ENCODE measurements at places on chromosomes 2 and 18.

GRCh38 chr2:205212357-205212756, 469.9 kb upstream of the NRP2 start:
- no peak for DNase-seq

- DNase-seq: no peak
Observed at GRCh38 chr2:109660046-109660860, 46.1 kb downstream of the SOWAHC start.

DNA sequence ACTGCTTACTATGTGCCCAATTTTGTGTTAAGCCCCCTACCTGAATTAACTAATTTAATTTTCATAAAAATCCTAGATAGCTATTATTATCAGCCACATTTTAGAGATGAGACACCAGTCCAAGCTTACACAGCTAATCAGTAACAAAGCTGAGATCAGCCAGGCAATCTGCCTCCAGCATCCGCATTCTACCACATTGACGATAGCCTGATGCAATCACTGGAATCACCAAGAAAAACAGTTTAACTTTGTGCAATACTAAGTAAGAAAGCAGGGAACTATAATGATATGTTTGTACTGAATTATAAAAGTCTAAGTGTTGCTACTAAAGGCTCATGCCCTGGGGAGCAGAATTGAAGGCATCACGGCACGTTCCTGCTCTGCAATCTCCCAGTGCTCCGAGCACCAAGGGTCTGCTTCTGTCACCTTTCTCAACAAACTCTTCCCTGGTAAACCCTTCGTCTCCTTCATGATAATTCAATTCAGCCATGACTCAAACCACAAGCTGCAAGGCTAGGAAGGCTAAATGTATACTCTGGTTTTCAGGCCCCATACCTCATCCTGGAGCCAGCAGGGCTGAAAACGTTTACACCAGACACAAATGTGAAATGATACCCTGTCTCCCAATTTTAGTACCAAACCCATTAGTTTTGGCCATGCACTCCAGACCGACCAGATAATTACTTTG, 19.4 kb downstream of the KANSL3 start:
- DNase-seq: no peak

DNA sequence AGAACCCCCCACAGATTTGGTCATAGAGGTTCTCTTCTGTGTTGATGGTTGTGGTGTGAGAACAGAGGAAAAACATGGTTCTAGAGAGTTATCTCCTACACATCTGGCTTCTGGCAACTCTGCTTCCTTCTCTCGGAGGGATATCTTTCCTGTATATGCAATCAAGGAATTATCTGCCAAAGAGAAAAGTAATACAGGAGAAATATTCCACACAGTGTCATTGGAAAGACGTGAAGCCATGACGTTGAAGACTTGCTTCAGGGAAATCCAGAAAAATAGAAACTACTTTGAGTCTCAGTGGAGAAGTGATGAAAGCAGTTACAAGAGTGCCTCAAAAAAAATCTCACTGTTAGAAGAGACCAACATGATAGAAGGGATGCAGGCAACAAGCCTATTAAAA, 78.5 kb downstream of the RAB31 start:
- DNase-seq: no peak

DNA sequence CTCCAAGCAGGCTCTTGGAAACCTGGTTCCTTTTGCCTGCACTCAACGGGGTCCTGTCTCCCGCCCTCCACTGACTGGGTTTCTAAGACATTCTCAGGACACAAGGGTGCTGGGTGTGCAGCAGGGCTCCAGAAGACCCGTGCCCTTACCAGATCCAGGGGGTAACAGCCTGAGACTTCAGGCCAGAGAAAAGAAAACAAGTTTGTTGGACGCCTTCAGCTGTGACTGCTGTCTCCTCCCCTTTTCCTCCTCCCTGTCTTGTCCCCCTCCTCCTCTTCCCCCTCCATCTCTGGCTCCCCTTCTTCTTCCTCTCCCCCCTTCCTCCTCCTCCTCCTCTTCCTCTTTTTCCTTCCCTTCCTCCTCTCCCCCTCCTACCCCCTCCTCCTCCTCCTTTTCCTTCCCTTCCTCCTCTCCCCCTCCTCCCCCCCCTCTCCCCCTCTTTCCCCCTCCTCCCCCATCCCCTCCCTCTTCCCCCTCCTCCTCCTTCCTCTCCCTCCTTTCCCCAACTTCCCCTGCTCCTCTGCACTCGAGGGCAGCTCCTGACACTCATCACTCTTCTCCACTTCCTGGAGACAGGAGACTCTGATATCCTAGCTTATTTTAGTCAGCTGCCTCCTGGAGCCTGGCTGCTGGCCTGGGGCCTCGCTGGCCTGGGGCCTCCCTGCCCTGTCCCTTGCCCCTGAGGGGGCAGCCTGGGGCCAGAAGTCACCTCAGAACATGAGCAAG, 12.4 kb downstream of the ADRA2B start:
- no peak for DNase-seq

GRCh38 chr2:109172556-109173105, 43.6 kb downstream of the SH3RF3 start:
- no peak for DNase-seq

DNA sequence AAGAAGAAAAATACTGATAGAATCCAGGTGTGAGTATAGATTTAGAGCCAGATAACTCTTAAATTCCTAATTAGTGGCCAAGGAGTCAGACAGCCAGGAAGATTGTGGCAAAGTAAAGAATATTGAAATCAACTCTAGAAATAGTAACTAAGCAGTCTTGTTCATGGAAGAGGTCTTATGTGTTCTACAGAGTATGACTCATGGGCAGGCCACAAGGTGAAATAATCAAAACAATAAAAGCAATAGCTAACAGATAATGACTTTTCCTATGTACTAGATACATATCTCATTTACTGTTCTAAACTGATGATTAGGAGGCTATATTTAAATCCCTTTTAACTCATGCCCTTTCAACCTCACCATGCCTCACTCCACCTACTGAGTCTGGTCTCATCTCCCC, 227.4 kb upstream of the COL3A1 start:
- no peak for DNase-seq

DNA sequence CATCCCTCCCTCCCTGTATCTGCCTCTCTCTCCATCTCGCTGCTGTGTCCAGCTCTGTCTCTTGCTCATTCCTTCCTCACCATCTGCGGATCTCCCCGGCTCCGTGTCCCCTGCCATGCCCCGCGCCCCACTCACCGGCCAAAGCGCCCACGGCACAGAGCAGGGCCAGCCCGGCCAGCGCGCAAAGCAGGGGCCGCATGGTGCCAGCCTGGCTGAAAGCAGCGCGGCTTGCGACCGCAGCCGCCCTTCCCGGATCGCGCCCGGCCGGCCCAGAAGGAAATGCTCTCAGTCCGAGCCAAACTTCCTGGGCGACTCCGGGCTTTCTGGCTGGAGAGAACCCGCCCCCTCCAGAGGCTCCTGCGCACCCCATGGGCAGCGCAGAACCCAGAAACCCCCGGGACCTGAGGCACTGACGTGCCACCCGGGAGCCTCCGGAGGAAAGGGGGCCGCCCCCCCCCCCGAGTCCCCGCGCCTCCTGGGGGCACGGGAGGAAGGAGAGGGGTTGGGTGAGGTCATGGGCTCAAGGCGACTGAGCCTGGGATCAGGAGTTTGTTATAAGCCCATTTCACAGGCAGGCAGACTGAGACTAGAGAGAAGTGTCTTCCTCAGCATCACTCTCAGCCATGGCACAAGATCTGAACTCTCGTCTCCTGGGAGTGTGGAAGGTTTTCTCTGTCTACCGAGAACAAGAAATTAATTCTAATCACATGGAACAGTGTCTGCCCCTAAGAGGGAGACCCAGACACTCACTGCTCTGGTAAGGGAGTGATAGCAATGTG, 45.2 kb upstream of the RAB6C start:
- no peak for DNase-seq

GRCh38 chr2:211331736-211332135, 775.3 kb downstream of the CPS1 start:
- peak; percentile 86 for DNase-seq

GRCh38 chr18:63523660-63524059, 18.5 kb upstream of the SERPINB12 start:
- no peak for DNase-seq

DNA sequence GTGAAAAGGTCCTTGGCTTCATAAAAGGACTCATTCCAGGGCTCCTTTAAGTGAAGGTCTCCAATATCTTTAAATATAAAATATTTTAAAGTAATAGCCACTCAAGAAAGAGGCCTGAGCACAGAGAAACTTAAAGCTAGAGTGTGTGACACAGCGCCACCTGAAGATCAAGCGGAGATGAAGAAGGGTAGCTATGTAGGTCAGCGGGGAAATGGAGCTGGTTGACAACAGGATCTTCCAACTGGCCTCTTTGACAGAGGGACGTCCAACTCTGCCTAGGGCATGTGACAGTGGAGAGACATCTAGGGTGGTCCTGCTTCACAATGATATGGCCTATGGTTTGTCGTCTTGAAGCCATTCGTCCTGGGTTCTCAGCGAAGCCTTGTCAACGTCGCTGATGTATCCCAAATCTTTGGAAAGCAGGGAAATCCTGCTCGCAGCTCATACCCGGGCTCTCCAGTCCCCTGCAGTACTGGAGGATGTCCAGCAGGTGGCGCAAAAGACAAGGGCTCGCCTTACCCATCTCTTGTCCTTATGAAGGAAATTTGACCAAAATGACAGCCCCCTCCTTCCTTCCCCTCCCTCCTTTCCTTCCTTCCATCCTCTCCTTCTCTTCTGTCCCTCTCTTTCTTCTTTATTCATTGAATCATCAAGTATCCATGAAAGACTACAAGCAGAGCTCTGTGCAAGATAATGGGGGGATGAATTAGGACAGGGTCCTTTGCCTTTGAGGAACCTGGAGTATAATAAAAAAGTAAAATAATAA, 59.6 kb downstream of the LONRF2 start:
- DNase-seq: no peak

DNA sequence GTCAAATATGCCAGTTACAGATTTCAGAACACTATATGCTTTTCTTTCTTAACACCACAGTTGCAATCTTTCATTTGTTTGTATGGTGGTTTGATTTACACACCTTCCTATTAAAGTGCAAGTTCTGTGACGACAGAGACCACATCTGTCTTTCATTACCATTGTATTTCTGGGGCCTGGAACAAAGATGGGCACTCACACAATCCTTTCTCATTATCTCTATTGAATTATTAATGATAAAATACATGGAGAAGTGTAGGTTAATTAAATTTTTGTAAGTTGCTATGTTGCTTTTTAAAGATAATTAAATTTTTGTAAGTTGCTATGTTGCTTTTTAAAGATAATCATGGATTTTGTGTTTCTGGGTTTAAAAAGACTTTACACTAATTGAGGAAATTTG, 79.9 kb downstream of the KCTD18 start:
- DNase-seq: no peak

- no peak for DNase-seq
Observed at GRCh38 chr18:44602380-44602779, 78.3 kb upstream of the SETBP1 start.

GRCh38 chr2:48369971-48370370, 160.0 kb upstream of the STON1 start:
- peak; percentile 40 for DNase-seq

GRCh38 chr2:116366212-116366611, 1448.3 kb upstream of the DDX18 start:
- DNase-seq: no peak

DNA sequence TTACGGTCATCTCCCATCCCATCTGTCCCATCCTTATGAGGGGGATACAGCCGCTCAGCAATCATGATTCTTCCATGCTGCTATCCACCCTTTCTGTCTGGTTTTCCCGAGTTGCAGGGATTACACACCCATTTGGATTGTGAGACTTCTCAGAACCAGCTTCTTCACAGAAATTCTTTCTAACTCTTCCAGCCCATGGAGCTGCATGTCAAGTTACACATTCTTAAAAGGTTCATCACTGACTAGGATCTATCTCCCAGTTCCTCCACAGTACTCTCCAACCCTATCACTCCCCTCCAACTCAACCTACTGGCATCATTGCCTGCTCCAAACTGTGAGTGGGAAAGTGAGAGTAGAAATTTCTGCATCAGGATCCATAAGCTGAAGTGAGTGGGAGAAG, 558.2 kb upstream of the TNP1 start:
- no peak for DNase-seq

GRCh38 chr2:215437614-215438013, 1.7 kb upstream of the FN1 start:
- DNase-seq: no peak

GRCh38 chr2:8289111-8289510, 392.7 kb upstream of the ID2 start:
- no peak for DNase-seq

GRCh38 chr2:128409326-128410034, 90.8 kb upstream of the HS6ST1 start:
- DNase-seq: no peak

- no peak for DNase-seq
Observed at GRCh38 chr2:68767031-68767961, 32.7 kb downstream of the ARHGAP25 start.

- DNase-seq: no peak
Observed at GRCh38 chr18:65901522-65901921, 150.7 kb downstream of the CDH7 start.

- no peak for DNase-seq
Observed at GRCh38 chr18:50453732-50454131, 78.9 kb downstream of the SKA1 start.
